ENCODE measurements at places on chromosomes 16 and 17. TPM values are rescaled to one million over a fixed set of nuclear protein-coding genes. Genes with fewer than 3 reads are reported as not detected.

DNA sequence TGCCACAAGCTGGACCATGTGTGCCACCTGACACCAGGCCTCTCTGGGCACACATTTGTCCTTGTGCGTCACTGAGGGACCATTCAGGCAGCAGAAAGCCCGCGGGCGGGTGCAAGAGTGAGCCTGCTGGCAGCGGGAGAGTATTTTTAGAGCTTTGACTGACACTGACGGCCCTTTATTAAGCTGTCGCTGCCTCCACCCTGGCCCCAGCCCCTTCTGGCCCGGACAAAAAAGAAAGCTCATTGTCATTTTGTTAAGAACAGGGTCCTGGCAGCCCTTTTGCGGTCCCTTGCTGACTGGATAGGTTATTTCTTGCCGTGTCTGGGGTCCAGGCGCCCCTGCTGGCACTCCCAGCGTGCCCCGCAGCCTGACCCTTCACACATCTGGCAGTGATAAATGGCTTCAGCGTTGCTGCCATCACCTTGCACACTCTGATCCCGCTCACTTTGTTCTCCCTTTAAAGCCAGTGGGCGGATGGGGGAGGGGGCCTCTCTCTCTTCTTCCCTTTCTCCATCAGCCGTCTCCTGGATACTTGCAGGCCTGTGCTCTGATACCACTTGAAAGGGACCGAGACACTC is 78.4 kb upstream of the NKD1 start:
- no peak for DNase-seq

DNA sequence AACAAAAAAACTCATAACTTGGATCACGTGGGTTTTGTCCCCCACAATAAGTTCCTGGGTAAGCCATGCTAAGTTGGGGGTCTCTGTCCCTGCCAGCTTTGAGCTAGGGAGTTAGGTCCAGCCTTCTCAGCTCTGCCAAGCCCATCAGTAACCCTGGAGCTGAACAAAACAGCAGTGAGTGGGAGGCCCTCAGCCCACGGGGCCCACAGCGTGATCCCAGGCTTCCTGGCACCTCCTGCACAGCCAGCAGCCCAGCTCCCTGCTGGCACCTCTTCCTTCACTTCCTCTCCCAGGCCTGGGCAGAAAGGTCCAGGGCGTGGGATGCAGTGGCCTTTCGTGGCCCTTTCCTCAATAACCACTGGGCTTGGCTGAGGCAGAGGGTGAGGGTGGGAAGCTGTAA is 35.5 kb upstream of the CDC42EP4 start:
- no peak for DNase-seq

DNA sequence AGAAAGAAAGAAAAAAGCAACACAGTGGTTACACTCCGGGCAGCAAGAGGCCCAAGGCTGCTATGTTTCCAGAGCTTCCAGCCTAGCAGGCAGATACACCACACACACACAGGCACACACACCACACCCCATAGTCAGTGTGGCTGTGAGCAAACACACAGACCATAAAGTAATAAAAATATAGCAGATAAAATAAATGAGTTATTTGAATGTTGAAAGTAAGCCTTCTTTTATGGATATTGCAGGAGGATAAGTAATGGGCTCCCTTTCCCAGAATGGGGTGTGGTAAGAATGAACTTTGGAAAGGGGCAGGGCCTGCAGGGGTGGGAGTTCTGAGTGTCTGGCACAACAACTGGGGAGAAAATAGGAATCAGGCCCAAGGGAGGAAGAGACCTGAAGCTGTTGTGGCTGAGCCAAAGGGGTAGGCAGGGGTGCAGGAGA is 4.8 kb upstream of the CDK5RAP3 start:
- peak; percentile 32 for DNase-seq

DNA sequence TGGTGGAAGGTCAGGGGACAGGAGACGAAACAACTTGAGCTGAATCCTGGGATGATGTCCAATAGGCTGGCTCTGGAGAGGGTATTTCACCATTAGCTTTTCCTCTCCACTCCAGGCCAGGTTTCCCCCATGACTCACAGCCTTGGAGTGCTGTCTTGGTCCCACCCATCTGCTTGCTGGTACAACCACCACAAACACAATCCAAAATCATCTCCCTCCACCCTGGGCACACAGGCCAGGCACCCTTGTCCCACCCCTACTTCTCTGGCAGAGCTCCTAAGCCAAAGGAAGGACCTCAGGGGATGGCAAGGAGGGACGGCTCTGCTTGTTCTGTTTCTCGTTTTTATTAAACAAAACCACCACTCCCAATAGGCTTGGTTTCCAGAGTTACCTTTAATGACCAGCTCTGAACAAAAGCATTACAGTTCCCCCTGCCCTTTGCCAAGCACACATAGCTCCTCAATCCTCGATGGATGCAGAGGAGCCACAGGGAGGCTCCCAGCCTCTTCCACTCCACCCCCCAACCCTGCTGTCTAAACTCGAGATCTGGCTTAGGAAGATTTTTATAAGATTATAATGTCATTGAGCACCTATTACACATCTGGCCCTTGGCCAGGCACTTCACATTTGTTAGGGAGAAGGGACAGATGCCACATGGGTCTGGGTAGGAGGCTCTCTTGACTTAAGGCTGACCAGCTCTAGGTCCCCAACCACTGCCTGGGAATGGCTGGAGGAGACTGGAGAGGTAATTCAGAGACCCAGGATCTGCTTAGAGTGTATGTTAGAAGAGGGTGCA is 13.3 kb downstream of the CAVIN1 start:
- peak; percentile 38 for DNase-seq

- peak; percentile 66 for DNase-seq
Observed at GRCh38 chr17:45823598-45823997, 21.1 kb upstream of the SPPL2C start.

DNA sequence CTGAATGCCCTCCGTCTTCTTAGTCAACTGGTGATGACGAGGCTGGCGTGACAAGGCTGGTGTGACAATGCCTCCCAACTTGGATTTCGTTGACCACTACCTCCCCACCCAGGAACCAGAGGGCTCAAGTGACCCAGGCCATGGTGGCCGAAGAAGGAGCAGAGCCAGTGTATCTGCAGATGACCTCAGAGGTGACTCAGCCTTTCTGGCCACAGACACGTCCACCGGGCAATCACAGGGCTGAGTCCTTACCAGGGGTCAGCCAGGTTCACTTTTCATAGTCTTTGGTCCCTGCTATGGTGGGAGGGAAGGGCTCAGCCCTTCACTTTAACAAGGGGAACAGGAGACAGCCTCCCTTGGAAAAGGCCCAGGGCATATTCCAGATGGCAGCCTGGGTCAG is 116.3 kb downstream of the MAF start:
- DNase-seq: no peak

DNA sequence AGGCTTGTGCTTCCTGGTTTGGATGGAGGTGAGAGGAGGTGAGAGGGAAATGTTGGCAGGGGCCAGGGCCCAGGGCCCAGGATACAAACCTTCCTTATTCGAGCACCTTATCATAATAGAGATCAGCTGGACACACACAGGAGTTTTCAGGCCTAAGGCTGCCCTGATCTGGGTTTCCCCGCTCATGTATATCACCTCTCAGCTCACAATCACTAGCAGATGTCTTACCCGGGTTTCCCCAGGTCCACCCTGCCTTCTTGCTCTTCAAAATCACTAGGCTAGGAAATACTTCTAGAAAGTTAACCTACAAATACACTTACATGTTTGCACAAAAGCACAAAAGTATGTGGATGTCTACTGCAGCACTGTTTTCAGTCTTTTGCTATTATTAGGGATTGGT is 4.2 kb downstream of the HSPB9 start:
- DNase-seq: no peak

DNA sequence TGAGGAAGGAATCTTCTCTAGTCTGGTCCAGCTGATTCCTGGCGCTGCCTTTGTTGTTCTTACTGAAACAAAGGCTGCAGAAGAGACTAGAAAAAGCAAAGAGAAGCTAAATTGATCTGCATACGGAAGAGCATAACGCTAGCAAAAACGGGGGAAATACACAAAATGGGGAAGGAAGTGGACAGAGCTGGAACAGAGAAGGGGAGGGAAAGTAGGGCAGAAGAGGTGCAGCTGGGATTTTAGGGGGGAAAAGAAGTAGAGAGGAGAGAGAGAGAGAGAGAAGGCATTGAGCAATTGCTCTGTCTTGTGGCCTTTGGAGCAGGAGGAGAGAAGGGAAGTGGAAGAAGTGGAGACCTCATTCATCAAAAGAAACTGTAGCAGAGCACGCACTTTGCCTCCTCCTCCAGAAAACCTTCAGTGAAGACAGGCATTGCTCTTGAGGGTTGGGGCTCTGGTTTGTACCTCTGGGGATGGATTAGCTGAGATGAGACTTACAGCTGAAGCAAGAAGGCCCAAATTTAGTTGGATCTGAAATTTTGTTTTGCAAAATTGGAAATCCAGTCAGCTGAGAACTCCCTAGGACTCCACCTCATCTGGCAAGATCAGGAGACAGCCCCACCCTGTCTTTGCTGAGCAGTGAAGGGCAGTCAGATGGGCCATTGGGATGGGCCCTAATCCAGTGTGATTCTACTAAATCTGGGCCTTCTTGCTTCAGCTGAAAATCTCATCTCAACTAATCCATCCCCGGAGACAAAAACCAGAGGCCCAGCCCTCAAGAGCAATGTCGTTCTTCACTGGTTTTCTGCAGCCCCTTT is 55.8 kb downstream of the CDRT4 start:
- no peak for DNase-seq

- peak; percentile 92 for DNase-seq
Observed at GRCh38 chr17:49694847-49695697, 12.7 kb downstream of the SLC35B1 start.

GRCh38 chr17:15269780-15270089 is 4.6 kb upstream of the PMP22 start:
- DNase-seq: no peak

DNA sequence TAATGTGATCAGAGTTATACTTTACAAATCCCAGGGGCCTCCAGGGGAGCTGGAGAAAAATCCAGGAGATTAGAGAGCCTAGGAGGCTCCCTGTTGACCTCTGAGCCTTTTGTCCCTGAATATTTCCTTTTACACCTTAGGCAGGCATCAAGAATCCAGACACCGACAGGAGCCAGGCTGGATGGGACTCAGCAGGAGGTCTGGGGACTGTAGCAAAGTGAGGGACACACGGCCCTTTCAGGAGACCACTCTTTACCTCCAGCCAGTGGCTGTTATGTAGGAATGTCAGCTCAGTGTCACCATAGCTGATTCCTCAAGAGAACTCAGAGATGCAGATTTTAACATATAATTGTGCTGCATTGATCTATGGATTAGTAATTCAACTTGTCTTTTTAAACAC is 198.4 kb downstream of the SHISA9 start:
- peak; percentile 90 for DNase-seq

Gene KDM6B
- total RNA-seq: 161 TPM

Gene NPIPA8
- 1.1 TPM for total RNA-seq

Gene GNG13
- not detected for total RNA-seq

Gene TMEM238L
- not detected for total RNA-seq

Gene C16orf54
- total RNA-seq: not detected

Gene C17orf50
- 0.23 TPM for total RNA-seq

Measured in endodermal cell (in vitro differentiated cells).